Activated CD4-positive, alpha-beta T cell treated with anti-CD3 and anti-CD28 coated beads for 48 hours (primary cell): ENCODE measurements at places on chromosomes 7 and 10.
A peak's percentile ranks its signal among the peaks of the same experiment; 100 is the strongest.

GRCh38 chr7:70044064-70044463 is 445.8 kb downstream of the AUTS2 start:
- DNase-seq: no peak

DNA sequence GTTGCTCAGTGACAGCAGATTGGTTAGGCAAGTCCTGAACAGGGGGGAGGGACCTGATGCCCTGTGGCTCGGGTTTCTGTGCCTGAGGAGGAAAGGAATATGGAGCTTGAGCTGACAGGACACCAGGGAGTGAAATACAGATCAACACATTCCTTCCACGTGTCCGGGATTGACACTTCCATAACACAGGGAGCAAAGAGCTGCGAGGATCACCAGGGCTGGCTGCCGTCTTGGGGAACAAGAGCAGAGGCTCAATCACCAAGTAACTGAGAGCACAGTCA is 36.7 kb upstream of the EFCAB10 start:
- DNase-seq: no peak

DNA sequence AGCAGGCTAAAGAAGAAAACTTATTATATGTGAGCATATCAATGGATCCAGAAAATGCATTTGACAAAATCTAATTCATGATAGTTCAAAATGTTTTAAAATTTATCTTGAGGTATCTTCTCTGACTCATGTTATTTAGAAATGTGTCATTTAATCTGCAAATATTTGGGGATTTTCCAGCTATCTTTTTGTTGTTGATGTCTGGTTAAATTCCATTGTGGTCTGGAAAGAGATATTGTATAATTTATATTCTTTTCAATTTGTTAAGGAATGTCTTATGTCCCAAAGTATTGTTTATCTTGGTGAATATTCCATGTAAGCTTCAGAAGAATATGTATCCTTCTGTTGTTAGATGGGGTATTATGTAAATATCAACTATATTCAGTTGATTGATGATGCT is 942.5 kb downstream of the KCNMA1 start:
- no peak for DNase-seq

GRCh38 chr10:71893920-71894319 is 42.9 kb upstream of the PSAP start:
- no peak for DNase-seq

GRCh38 chr7:156691764-156692163 is 51.2 kb downstream of the RNF32 start:
- no peak for DNase-seq

- DNase-seq: peak; percentile 65
Observed at GRCh38 chr7:100875356-100875751, 451 bp downstream of the SRRT start.

- no peak for DNase-seq
Observed at GRCh38 chr7:81268551-81268950, 349.7 kb upstream of the SEMA3C start.
